ENCODE measurements at places on chromosomes 2 and 18. TPM values are rescaled to one million over a fixed set of nuclear protein-coding genes. Genes with fewer than 3 reads are reported as not detected.

Gene ANKRD30BL
- not detected for total RNA-seq

Gene SPATA3
- not detected for total RNA-seq

Gene FEV
- not detected for total RNA-seq

Gene MAP3K19
- total RNA-seq: not detected

Gene UGT1A8
- total RNA-seq: not detected

Data from A375 (cell line).